Stimulated activated CD8-positive, alpha-beta memory T cell treated with anti-CD3 and anti-CD28 coated beads, Interleukin-12 subunit alpha, Interleukin-12 subunit beta, amount 100 ng/mL, for 4 hours (primary cell): ENCODE measurements at places on chromosomes 3 and 15.

DNA sequence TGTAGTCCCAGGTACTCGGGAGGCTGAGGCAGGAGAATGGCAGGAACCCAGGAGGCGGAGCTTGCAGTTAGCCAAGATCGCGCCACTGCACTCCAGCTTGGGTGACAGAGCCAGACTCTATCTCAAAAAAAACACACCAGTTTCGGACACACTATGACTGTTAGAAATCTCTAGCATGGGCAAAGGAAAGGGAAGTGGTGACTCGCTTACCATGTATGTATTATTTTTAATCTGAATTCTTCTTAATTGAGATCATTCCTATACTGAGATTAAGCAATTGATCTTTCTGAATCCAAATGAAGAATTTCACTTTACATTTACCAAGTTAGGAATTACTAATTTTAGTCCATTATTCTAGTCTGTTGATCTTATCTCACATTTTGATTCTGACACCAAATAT lies 459.2 kb upstream of the ALCAM start:
- DNase-seq = no peak

DNA sequence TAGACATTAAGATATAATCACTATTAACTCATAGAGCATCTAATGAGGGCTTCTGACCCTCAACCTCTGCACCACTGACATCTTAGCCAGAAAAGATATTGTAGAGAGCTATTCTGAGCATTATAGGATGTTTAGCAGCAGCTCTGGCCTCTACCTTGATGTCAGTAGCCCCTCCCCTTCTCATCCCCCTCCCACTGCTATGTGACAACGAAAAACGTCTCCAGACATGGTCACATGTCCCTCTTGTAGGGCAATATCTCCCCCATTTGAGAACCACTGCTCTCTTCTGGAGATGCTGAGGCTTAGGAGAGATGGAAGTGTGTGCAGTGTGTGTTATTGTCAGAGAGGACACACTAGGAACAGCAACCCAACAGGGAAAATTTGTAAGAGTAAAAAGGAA lies 242.3 kb downstream of the FEZF2 start:
- DNase-seq = no peak

DNA sequence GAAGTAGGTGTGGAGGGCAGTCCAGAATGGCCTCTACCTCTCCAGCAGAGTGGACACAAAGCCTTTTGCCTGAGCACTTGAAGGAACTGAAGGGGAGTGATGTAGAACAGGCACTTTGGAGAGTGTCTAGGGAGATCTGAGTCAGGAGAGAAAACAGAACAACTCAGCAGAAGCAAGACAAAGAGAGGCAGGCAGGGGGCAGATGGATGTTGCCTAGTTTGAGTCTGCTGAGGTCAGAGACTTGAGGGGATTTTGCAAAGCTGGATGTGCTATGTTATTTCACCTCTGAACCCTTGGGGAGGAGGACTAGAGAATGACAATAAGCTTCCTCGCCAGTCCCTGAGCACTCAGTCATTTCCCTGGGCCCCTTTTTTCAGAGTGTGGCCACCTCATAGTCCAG lies 366.4 kb downstream of the EPHB1 start:
- DNase-seq = no peak

DNA sequence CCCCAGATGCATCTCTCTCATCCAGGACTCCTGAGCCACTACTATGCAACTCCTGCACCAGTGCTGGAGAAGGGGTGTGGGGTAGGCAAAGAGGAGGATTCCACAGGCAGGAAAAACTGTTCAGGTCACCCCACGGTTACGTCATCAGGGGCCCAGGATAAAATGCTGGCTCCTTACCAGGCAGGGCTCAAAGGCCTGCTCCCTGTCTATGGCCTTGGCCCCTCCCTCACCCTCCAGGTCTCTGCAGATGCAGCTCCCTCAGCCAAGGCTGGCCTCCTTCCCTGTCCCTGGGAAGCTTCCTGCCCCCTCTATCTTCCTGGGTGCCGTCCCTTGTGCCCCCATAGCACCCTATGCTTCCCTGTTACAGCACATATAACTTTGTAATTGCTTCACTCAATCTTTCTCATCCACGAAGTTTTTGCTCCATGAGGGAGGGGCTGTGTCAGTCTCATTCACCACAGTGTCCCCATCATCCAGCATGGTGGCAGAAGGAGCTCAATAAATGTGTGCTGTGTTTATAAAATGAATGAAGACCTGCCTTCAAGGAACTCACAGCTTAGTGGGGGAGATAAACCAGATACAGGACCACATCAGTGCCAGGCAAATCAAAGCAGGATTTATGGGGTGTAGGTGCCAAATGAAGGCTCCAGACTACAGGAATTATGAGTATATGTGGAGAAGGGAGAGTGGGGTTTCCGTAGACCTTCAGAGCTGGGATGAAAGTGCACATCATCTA lies 18.6 kb downstream of the KBTBD13 start:
- no peak for DNase-seq

- DNase-seq = no peak
These were observed 145.8 kb upstream of the NECTIN3 start for GRCh38 chr3:110925798-110926197.

- DNase-seq = no peak
These were observed 2.5 kb downstream of the AP4E1 start for GRCh38 chr15:50911001-50911400.

GRCh38 chr3:57815036-57815435 lies 58.9 kb downstream of the SLMAP start:
- DNase-seq = peak; percentile 6

- DNase-seq = no peak
These were observed 512.6 kb upstream of the ADAMTS9 start for GRCh38 chr3:65200310-65200970.

DNA sequence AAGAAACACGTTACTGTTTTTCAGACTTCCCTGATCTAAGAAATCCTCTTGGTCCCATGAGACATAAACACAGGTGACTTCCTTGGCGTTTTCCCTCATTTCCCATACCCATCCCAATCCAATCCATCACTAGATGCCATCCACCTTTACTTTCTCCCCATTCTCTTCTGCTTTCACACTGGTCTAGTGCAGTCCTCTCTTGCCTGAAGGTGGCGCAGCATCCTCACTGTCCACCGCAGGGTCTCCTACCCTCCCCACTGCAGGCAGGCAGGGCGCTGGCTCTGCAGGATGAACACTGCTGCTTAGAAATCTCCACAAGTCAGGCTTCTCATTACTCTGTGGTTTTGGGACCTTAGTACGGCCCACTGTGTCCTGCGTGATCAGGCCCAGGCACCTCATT lies 58.2 kb downstream of the RAB7A start:
- no peak for DNase-seq

DNA sequence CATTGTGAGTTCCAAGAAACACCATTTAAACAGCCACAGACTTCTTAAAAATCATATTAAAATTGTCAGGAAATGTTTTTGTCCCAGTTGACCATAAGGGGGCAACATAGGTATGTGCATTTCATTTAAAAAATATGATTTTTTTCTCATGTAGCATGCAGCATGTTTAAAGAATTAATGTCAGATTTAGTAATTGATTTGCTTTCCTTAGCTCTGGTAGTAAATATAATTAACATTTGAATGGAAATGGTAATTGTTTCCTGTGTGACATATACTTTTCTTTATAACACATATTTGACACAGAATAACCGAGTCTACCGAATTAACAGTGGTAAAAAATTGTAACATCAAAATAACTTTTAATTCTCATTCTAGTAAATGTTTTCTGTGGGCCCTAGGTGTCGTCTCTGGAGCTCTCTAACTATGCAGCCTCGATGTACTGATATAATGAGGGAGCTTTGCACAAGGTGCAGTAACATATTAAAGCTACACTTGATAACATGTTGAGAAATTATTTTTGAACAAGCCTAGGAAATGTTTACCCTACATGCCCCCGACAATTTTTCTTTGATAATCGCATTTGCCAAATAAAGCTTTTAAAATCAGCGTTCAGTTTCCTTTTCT lies 34.9 kb downstream of the NXPE3 start:
- no peak for DNase-seq

DNA sequence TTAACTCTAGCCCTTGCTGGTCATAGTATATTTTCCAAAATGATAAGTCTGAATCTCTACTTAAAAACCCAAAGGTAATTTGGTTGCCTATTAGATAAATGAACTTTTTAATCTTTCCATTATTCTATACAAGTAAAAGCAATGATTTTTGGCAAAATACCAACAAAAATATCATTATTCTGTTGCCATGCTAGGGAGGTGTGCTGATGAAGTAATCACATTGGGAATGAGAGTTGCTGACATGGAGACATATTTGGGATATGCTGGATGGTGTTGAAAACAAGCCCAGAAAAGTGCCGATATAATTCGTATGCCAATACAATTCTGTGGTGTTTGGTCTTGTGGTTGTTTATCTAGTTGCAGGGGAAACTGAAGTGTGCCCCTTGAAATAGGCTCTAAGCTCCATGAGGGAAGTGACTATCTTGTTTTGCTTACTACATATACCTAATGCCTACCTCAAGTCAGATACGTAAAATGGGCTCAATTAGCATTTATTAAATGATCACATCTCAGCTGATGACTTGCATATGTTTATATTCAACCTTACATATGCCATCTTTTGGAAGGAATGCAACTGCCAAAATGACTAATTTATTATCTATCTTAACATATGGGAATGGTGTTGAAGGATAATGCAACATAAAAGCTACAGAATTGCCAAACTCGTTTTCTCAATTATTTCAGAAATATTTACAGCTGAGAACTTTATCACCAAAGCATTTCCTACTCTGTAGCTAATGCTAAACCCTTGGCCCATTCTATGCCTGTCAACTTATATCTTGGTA lies 5.8 kb downstream of the TOPBP1 start:
- DNase-seq = no peak

GRCh38 chr3:189303584-189303983 lies 131.8 kb downstream of the TPRG1 start:
- DNase-seq = no peak

- no peak for DNase-seq
These were observed 36.4 kb upstream of the ESYT3 start for GRCh38 chr3:138397983-138398382.

DNA sequence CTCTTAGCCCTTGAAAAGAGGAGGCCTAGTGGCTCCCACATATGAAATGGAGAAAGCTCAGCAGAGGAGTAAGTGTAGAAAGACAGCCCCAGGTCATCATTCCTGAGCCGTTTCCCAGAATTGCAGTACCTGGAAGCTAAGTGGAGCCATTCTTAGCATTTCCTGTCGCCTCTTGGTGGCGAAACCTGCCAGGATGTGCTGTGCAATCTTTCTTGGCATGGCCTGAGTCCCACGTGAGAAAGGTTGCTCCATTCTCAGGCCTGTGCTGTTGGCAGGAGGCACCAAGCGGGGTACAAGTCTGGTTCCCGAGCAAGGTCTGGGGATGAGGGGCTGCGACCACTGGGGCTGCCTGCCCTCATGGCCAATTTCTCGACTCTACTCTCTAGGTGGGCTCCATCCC lies 207.2 kb upstream of the TPM1 start:
- DNase-seq = no peak

DNA sequence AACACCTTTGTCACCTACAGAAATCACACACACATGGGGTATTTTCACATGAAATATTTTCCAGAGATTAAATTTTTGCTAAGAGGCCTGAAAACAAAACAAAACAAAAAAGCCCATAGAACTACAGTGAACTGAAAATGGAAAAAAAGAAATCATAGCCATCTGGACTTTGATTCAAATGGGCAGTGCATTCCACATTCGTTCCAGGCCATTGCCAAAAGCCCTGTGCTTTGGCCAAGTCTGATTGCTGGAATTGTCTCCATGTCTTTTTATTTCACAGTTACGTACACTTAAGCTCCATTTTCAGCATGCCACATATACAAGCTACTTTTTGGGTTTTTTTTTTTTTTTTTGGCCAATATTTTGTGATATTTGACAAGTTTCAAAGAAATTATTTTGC lies 47.1 kb downstream of the TFG start:
- DNase-seq = no peak

DNA sequence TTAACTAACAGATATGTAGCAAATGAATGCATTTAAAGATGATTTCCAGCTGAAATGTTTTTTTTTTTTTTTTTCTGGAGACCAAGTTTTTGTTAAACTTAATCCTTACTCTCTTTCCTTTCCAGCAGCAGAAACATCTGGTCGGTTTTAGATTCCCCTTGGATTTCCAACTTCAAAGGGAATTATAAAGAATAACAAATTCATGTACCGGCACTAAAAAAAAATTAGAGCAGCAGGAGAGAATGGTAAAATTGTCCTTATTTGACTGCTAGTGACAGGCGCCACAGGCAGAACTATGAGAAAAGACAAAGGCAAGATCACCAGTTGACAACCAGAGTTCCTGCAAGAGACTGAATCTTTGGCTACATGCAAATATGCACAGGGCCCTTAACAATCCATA lies 393.3 kb downstream of the TIGIT start:
- DNase-seq = no peak

DNA sequence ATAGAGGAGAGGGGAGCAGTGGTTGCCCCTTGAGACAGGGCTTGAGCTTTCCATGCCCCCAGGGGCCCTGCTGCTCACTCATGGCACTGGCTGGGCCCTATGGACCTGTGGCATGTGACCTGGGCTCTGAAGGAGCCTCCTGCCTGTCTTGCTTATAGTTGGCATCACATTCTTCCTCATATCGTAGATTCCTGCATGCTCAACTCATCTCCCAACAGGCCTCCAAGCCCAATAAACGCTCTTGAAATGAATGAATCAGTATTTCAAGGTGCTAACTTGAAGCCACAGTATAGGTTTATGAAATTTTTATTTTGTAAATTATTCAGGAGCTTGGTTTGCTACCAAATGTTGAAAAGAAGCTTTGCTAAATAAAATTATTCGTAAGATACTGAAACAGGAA lies 93.3 kb upstream of the SLC7A14 start:
- no peak for DNase-seq

- DNase-seq = no peak
These were observed 27.7 kb upstream of the CPNE4 start for GRCh38 chr3:132062535-132062934.

DNA sequence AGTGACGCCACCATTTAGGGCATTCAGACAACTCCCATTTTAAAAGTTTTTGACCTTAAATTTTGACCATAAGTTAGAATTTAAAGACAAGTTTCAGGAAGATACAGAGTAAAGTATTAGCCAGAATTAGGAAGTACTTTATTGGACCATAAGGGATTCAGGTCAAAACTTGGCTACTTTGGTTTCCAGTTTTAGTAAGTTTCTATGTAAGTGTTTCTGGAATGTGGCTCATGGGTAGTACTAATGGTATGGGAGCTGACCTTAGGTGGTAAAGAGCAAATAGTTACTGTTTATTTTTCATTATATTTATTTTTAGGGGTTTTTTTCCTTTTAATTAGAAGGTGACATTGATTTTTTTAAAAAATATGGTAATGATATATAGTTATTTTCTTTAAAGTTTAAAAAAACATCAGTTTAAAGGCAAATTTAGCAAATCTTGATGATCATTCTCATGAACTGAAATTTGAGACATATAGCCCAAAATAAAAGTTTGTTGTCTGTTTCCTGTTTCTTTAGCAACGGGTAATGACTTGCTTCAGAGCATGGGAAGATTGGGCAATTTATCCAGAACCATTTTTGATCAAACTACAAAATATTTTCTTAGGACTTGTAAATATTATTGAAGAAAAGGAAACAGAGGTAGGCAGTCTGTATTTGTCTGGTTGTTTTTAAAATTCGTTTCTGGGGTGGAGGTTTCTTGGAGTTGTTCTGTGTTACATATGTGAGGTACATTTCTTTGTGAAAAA lies 34.3 kb downstream of the U2SURP start:
- no peak for DNase-seq

GRCh38 chr15:94164202-94164807 lies 67.1 kb upstream of the MCTP2 start:
- peak; percentile 8 for DNase-seq

- no peak for DNase-seq
These were observed 48.9 kb downstream of the ASB7 start for GRCh38 chr15:100651253-100651652.

- no peak for DNase-seq
These were observed 831 bp downstream of the IFT57 start for GRCh38 chr3:108221393-108221792.

GRCh38 chr3:129016720-129017483 lies 15.8 kb downstream of the EFCC1 start:
- DNase-seq = no peak
